Common myeloid progenitor, CD34-positive (primary cell): ENCODE measurements at places on chromosomes 5 and 9.

GRCh38 chr5:176944268-176944667, 45.1 kb upstream of the HK3 start:
- no peak for DNase-seq

GRCh38 chr9:33044677-33045282, 19.7 kb downstream of the DNAJA1 start:
- no peak for DNase-seq

GRCh38 chr5:33968211-33969005, 16.1 kb downstream of the SLC45A2 start:
- no peak for DNase-seq

GRCh38 chr5:32443145-32443540, 1.4 kb downstream of the ZFR start:
- DNase-seq, result peak; percentile 70

GRCh38 chr5:175493726-175494125, 15.4 kb downstream of the SFXN1 start:
- no peak for DNase-seq
